ENCODE measurements at places on chromosomes 6 and 20. TPM values are rescaled to one million over a fixed set of nuclear protein-coding genes. Genes with fewer than 3 reads are reported as not detected.

Gene HS3ST5
- total RNA-seq: not detected

DNA sequence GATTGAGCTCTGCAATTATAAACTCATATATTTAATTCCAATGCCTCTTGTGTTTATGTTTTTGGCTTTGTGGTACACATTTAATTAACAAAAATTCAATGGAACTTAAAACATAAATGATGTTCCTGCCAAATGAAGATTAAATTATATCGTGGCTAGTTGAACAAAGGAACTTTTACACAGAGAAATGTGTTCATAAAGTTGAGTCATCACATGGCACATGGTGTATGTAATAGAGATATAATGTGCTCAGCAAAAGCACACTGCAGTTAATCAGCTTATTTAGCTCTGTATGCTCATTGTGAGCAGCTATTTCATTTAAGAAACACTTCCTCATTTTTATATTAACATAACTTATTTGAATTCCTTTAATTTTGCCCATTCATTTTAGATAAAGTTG lies 1295.6 kb upstream of the CITED2 start:
- H3K4me3 ChIP-seq: no peak overlapping the region
- H3K27me3 ChIP-seq: no peaks in the 10 kb centered on the region
- H3K4me1 ChIP-seq: no peaks in the 10 kb centered on the region
- H3K36me3 ChIP-seq: no peaks in the 10 kb centered on the region
- no peak overlapping the region for H3K27ac ChIP-seq

GRCh38 chr20:63969838-63970713 lies at the start of gene ZNF512B:
Gene ZNF512B, minus strand, starts transcription at chr20:63969930. Its CDS starts 1,980 bp downstream, at chr20:63967950.
- no peak for DNase-seq
- peaks cover 40% of the 10 kb centered on the region for H3K4me1 ChIP-seq
- H3K27ac ChIP-seq: peak within 1 kb of the TSS; percentile 72
- H3K27me3 ChIP-seq: no peaks in the 10 kb centered on the region

Gene SLC16A10
- 5.4 TPM for total RNA-seq

DNA sequence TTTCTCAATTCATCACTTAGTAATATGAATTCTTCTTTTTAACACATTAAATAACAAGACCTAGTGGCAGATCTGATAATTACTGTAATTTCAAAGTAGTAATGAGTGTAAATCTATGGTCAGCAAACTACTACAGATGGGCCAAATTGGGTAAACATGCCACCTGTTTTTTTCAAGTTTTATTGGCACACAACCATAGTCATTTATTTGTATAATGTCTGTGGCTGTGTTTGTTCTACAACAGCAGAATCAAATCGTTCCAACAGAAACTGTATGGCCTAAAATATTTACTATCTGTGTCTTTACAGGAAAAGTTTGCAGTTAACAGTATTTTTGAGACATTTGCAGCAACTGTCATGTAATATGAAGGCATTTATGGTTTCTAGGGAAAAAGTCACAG lies 86.1 kb upstream of the EYA2 start:
- DNase-seq: no peak
- peaks cover 8% of the 10 kb centered on the region for H3K4me1 ChIP-seq
- H3K27ac ChIP-seq: no peak overlapping the region
- H3K27me3 ChIP-seq: no peaks in the 10 kb centered on the region
- no peaks in the 10 kb centered on the region for H3K36me3 ChIP-seq

Gene SUN5
- total RNA-seq: not detected

Gene HDGFL1
- not detected for total RNA-seq

Gene TNFAIP3
- total RNA-seq: 28.5 TPM

DNA sequence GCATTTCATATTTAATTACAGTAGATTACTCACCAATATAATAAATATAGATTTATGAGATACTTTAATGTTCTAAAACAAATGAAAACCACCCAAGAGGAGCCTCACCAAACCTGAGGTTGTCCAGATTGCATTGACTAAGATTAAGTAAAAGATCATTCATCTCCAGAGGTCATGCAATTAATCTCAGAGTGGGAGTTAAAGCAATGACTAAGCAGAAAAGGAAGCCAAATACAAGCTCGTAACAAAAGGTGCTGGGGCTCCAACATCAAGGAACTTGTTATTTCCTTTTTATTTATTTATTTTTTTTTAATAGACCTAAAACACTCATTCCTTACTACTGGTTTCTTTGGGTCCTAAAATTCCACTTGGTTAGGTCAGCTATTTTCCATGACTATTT lies 57.7 kb downstream of the RSPO3 start:
- H3K27me3 ChIP-seq: no peaks in the 10 kb centered on the region
- H3K36me3 ChIP-seq: no peaks in the 10 kb centered on the region
- no peak overlapping the region for H3K4me3 ChIP-seq

GRCh38 chr20:43564993-43565757 lies 6.3 kb downstream of the SGK2 start:
- no peaks in the 10 kb centered on the region for H3K4me1 ChIP-seq
- H3K27me3 ChIP-seq: no peaks in the 10 kb centered on the region
- H3K27ac ChIP-seq: no peak overlapping the region
- no peak overlapping the region for H3K4me3 ChIP-seq

Gene DPPA5
- not detected for total RNA-seq

Gene MDC1
- total RNA-seq: 12.3 TPM

Gene C20orf141
- not detected for total RNA-seq

DNA sequence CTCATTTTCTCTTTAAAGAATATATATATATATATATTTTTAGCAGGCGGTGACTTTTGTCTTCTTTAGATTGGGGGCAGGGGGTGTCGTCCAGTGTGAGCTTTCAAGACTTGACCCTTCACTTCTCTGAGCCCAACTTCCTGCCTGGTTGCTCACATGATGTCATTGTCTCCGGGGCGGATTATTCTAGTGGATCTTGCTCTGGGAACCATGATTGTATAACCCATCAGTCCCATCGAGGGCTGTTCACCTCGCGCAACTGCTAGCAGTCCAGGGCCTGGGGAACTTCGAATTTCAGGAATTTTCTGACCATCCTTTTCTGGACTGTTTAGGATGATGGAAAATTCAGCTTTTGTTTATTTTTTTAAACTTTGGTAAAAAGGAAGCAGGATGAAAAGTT lies 1.0 kb downstream of the IGF2R start:
- DNase-seq: no peak
- H3K4me1 ChIP-seq: peaks cover 53% of the 10 kb centered on the region
- H3K27ac ChIP-seq: peak overlapping the region; percentile 93
- no peaks in the 10 kb centered on the region for H3K27me3 ChIP-seq

DNA sequence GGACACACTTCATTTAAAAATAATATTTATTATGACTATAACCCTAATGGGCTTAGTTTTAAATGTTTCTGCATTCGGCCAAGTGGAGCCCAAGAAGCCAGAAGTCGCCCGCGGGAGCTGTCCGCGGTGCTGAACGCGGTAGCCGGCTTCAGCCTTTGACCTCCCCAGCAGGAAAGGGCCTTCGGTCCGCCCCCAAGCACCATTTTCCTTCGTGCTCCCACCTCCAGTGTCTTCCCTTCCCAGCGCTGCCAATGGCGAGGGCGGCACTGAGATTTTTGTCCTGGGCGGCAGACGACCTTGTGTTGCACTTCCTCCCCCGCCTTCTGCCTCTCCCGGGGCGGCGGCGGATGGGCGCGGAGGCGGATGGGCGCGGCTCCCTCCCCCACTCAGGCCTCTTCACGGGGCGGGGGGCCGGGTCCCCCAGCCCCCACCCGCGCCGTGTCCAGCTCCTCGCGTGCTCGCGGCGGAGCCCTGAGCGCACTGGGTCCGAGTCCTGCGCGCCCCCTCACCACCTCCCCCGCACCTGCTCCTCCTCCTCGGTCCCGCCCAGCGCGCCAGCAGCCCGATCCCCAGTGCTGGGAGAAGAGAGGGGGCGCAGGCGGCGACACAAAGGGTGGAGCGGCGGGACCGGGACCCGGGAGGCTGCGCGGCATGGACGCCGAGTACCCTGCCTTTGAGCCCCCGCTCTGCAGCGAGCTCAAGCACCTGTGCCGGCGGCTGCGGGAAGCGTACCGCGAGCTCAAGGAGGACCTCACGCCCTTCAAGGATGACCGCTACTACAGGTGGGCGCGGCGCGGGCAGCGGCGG lies 23.6 kb upstream of the TMEM181 start:
- H3K4me1 ChIP-seq: peaks cover 14% of the 10 kb centered on the region
- peak overlapping the region; percentile 35 for H3K4me3 ChIP-seq
- no peaks in the 10 kb centered on the region for H3K36me3 ChIP-seq

DNA sequence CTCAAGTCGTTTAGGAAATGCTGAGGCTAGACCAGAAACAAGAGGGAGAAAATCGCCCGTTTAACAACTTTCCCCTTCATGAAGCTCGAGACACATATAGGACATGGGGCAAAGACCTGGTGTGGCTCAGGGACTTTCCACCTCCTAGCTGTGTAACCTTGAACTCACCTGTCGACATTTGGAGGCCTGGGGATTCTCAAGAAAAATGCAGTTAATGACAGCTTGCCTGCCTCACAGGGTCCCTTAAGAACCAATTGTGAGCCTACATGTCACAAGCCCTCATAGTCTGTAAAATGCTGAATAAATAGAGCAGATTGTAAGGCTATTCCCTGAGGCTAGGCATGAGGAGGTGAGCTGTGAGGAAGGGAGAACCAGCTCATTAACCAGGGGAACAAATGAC lies 35.1 kb downstream of the MGME1 start:
- H3K27ac ChIP-seq: no peak overlapping the region
- no peaks in the 10 kb centered on the region for H3K4me1 ChIP-seq
- no peak for DNase-seq
- H3K27me3 ChIP-seq: no peaks in the 10 kb centered on the region
- H3K4me3 ChIP-seq: no peak overlapping the region

DNA sequence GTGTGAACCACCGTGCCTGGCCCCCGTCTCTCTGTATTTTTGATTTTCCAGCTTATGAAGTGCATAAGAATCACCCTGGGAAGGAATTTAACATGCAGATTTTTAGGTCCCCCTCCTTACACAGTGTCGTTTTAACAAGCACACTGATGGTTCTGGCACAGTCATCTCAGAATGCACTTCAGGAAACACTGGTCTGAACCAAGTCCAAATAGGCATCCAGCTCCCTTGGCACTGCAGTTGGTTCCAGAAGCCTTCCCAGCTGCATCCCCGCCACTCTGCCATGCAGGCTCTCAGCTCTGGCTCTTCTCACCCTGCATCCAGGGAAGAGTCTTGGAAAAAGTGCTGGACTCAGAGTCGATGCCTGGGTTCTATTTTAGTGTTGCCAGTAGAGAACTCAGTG lies 20.1 kb downstream of the RIPOR2 start:
- no peaks in the 10 kb centered on the region for H3K27me3 ChIP-seq
- H3K4me1 ChIP-seq: peaks cover 15% of the 10 kb centered on the region
- H3K4me3 ChIP-seq: no peak overlapping the region
- no peak overlapping the region for H3K27ac ChIP-seq
- DNase-seq: no peak

GRCh38 chr6:37277001-37277409 lies 19.1 kb upstream of the TMEM217 start:
- no peak overlapping the region for H3K27ac ChIP-seq
- H3K4me1 ChIP-seq: no peaks in the 10 kb centered on the region
- DNase-seq: no peak
- H3K36me3 ChIP-seq: peaks cover 15% of the 10 kb centered on the region

Gene ADGRB3
- total RNA-seq: 2.7 TPM

DNA sequence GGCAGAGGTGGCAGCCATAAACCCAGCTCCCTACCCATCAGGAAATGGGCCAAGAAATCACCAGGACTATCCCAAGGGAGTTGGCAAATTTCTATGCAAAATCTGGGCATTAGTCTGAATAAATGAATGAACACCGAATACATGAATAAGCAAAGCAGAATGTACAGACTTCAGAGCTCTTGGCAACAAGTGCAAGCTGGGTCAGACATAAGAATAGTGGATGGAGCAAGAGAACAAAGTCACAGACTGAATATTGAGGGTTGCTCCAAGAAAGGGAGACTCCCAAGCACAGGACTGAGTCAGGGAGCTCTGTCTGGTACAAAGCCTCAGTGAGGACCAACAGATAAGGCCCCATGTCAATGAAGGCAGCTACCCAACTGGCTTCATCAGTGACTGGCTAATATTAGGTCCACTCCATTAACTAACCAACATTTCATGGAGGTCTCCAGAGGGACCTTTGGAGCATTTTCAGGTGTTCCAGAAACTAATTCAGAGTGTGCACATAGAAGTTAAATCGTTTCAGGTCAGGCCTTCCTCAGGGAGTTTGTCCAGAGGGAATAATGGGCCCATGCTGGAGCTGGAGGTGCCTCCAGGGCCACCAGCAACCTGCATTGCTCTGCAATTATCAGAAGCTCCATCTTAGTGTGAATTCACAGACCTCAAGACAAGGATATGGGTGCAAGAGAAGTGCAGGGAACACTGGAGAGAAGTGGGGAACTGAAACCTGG lies 191.5 kb upstream of the RALGAPA2 start:
- H3K4me1 ChIP-seq: no peaks in the 10 kb centered on the region
- DNase-seq: no peak
- H3K27ac ChIP-seq: no peak overlapping the region
- no peaks in the 10 kb centered on the region for H3K36me3 ChIP-seq
- no peaks in the 10 kb centered on the region for H3K27me3 ChIP-seq

DNA sequence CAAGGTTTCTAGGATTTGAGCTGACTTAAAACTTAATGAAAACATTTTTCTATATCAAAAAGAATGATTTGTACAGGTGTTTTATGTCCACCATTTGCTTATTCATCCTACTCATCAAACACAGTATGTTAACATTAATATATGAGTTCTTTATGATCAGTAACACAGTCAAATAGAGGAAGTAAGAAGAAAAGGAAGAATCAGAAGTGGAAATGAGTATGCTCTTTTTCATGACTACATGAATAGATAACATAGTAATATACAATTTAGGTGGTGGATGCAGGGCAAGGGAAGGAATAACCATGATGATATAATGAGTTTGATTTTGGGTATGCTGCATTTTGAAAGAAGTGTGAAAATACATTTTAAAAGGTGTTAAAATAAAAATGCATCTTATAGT lies 16.5 kb downstream of the KPNA5 start:
- DNase-seq: no peak
- no peaks in the 10 kb centered on the region for H3K27me3 ChIP-seq
- H3K4me1 ChIP-seq: no peaks in the 10 kb centered on the region
- no peak overlapping the region for H3K27ac ChIP-seq
- H3K36me3 ChIP-seq: peaks cover 10% of the 10 kb centered on the region

GRCh38 chr6:12593771-12594529 lies 122.6 kb upstream of the PHACTR1 start:
- no peaks in the 10 kb centered on the region for H3K36me3 ChIP-seq
- no peaks in the 10 kb centered on the region for H3K27me3 ChIP-seq
- no peak for DNase-seq
- H3K4me3 ChIP-seq: no peak overlapping the region
- H3K4me1 ChIP-seq: no peaks in the 10 kb centered on the region

Gene C6orf163
- 2.0 TPM for total RNA-seq

Gene NCOA5
- 33.9 TPM for total RNA-seq

Gene CLDN20
- not detected for total RNA-seq

Gene CD109
- total RNA-seq: 29.0 TPM

GRCh38 chr20:21096321-21097043 lies 9.7 kb downstream of the LINC00237 start:
- no peak overlapping the region for H3K4me3 ChIP-seq
- peaks cover 13% of the 10 kb centered on the region for H3K27me3 ChIP-seq
- no peaks in the 10 kb centered on the region for H3K36me3 ChIP-seq
- no peak overlapping the region for H3K27ac ChIP-seq
- no peak for DNase-seq

Gene GTSF1L
- not detected for total RNA-seq

GRCh38 chr20:38196592-38196991 lies 31.5 kb upstream of the TGM2 start:
- DNase-seq: no peak
- H3K4me3 ChIP-seq: no peak overlapping the region
- no peak overlapping the region for H3K27ac ChIP-seq
- no peaks in the 10 kb centered on the region for H3K4me1 ChIP-seq
